ENCODE measurements at places on chromosomes 5 and 9. TPM values are rescaled to one million over a fixed set of nuclear protein-coding genes. Genes with fewer than 3 reads are reported as not detected.
A peak's percentile ranks its signal among the peaks of the same experiment; 100 is the strongest.

DNA sequence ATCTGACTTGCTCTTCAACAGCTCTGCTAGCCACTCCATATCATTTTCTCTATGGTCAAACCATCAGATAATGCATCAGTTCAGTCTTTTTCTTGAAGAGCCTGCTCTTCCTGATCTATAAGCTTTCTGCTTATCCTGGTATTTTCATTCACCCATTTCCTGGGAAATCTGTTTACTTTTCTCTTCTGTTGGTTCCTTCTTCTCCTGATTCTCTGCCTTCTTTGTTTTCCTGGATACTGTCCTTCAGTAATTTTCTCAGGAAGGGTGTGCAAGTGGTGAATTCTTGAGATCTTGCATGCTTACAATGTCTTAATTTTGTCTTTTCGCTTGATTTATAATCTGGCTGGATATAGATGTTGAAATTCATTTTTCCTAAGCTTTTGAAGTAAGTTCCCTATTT is 39.8 kb upstream of the NKX2-5 start:
- no peak overlapping the region for H3K27ac ChIP-seq
- no peaks in the 10 kb centered on the region for H3K4me1 ChIP-seq
- DNase-seq = no peak
- no peaks in the 10 kb centered on the region for H3K36me3 ChIP-seq
- H3K4me3 ChIP-seq = no peak overlapping the region

DNA sequence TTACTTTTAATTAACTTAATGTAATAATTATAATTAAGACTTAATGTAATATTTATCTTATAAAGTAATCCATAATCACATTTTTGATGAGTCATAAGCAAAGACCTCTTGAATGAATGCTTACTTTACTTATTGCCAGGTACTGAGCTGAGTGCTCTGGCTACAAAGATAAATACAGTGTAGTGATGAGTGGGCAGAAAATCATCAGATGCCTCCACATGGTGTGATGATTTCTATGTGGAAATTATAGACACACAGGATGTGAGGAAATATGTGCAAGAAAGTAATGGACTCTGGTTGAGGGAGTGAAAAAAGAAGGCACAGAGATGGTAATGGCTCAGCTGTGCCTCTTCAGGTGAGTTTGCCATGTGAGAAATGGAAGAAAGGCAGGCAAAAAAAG is 422.6 kb upstream of the CD180 start:
- no peak overlapping the region for H3K4me3 ChIP-seq
- H3K36me3 ChIP-seq = no peaks in the 10 kb centered on the region
- H3K4me1 ChIP-seq = no peaks in the 10 kb centered on the region

DNA sequence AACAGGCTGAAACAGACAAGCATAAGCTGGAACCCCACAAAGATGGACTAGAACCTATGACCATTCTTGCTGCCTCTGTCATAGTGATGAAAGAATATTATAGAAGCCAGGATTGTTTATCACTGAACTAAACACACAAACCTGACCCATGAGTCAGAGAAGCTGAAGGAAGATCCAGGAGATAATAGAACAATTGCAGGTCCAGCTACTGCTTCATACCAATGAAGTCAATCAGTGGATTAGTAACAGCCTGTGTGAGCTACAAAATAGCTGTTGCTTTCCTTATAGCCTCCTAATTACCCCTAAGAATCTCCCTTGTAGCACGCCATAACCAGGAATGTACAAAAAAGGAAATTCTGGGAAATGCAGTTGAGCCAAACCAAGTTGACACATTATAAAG is 459.9 kb upstream of the ZNF462 start:
- no peak for DNase-seq
- H3K4me1 ChIP-seq = no peaks in the 10 kb centered on the region
- H3K4me3 ChIP-seq = no peak overlapping the region
- H3K36me3 ChIP-seq = no peaks in the 10 kb centered on the region

DNA sequence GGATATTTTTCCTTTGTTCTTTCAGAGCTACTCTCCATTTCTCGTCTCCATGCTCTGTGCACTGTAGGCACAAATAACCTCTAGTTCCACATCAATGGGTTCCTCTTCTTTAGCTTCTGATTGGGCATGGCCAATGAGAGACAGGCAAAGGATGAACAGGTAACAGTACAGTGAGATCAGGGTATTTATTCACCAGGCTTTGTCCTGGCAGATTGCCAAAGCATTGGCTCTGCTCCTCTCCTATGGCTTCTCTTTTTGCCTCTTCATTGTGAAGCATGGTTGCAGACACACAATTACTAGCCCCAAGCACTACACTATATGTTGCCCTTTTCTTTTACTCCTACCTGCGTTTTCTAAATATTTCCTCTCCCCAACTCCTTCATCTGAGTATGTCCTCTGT is 215.1 kb upstream of the ARRDC3 start:
- H3K4me3 ChIP-seq = no peak overlapping the region
- DNase-seq = no peak
- no peak overlapping the region for H3K27ac ChIP-seq
- no peaks in the 10 kb centered on the region for H3K4me1 ChIP-seq
- no peaks in the 10 kb centered on the region for H3K27me3 ChIP-seq

- DNase-seq = no peak
- no peaks in the 10 kb centered on the region for H3K27me3 ChIP-seq
- H3K4me1 ChIP-seq = no peaks in the 10 kb centered on the region
- no peaks in the 10 kb centered on the region for H3K36me3 ChIP-seq
- no peak overlapping the region for H3K27ac ChIP-seq
These were observed 43.8 kb downstream of the UNC5A start for GRCh38 chr5:176854164-176854563.

DNA sequence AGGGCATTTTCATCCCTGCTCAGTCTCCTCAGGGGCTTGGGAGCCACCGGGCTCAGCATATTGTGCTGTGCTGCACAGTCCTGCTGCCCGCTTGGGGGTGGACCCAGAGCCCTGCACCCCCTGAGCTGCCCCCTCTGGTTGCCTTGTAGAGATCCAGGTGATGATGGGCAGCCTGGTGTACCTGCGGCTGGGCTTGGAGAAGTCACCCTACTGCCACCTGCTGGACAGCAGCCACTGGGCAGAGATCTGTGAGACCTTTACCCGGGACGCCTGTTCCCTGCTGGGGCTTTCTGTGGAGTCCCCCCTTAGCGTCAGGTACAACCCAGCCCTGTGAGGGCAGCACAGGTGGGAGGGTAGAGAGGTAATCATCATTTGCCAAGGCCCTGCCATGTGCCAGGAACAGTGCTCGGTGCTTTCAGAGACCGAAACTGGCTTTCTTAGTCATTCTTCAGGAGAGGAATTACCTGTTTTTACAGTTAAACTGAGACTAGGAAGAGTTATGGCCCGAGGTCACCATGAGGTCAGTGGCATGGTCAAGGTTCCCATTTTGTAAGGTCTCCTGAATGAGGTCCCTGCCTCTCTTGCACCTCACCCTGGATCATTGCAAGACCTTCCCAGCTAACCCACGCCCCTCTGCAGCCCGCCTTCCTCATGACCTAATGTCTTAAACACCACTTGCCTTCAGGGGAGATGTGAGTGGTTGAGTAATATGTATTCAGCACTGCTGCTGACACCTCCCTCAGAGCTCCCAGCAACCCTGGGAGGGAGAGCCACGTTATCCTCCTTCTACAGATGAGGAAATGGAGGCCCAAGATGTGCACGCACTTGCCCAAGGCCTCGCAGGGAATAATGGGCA is 7.5 kb downstream of the NHP2 start:
- peak; percentile 66 for DNase-seq
- no peak overlapping the region for H3K27ac ChIP-seq
- H3K4me3 ChIP-seq = no peak overlapping the region
- no peaks in the 10 kb centered on the region for H3K27me3 ChIP-seq
- H3K36me3 ChIP-seq = peaks cover 53% of the 10 kb centered on the region

DNA sequence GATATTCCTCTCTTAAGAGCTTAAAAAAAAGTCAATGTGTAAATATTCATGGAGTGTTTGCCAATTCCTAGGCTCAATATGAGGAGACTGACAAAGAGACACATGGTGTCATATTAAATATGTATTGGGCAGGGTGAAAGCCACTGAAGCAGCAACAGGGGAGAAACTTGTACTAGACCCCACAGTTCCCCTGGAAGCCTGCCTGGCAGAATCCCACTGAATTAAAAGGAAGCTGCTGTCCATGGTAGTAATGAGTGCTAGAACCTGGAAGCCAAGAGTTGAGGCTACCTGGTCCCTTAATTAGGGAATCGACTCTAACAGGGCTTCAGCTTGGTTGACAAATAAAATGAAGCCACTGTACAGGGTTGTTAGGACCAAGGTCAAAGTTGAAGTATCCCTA is 129.4 kb upstream of the GPR151 start:
- no peak for DNase-seq
- no peak overlapping the region for H3K27ac ChIP-seq
- H3K4me1 ChIP-seq = no peaks in the 10 kb centered on the region
- H3K27me3 ChIP-seq = no peaks in the 10 kb centered on the region

DNA sequence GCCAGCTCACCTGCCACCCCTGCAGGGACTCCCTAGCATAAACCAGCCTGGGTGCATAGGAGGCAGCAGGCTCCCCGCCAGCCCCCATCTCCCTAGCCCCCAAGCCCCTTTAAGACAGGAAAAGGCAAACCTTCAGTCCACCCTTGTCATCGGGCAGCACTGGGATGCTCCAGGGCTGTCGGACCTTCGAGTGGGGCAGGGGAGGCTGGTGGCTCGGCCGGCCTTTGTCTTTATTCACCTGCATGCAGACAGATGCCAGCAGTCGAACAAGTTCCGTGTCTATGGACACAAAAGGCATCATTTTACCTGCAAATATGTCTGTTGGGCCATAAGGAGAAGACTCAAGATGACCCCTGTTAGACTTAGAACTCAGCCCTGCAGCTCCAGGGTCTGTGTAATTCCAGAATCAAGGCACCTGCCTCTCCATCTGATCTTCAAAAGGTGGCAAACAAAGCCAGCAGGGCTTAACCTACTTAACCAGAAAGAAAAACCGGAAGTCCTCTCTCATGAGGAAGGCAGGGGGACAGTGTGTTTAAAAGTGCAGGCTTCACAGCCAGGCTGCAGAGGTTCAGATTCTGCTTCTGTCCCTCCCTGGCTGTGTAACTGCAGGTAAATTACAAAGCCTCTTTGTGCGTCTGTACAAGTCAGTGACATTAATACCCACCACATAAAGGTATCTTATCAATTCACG is 16.2 kb downstream of the ANKS6 start:
- no peaks in the 10 kb centered on the region for H3K4me1 ChIP-seq
- H3K4me3 ChIP-seq = no peak overlapping the region
- H3K27ac ChIP-seq = no peak overlapping the region

Gene TPPP
- 0.38 TPM for total RNA-seq

Gene RETREG1
- 11.4 TPM for total RNA-seq

Gene ZDHHC11B
- total RNA-seq = 0.40 TPM

Gene NCS1
- 24.3 TPM for total RNA-seq

Gene DBH
- not detected for total RNA-seq

Gene IFNA21
- not detected for total RNA-seq

All from CD8-positive, alpha-beta memory T cell (primary cell).